ENCODE measurements at places on chromosomes 4 and X.

GRCh38 chr4:173530326-173531085 is 477 bp upstream of the HAND2 start:
- no peak for DNase-seq

GRCh38 chr4:25106363-25107151 is 53.7 kb downstream of the SEPSECS start:
- DNase-seq = no peak

GRCh38 chr4:15171725-15172124 is 169.4 kb downstream of the CPEB2 start:
- DNase-seq = no peak

GRCh38 chr4:100061835-100062234 is 111.8 kb upstream of the H2AZ1 start:
- DNase-seq = no peak

- no peak for DNase-seq
These were observed 29.7 kb downstream of the NR3C2 start for GRCh38 chr4:148412460-148412994.

DNA sequence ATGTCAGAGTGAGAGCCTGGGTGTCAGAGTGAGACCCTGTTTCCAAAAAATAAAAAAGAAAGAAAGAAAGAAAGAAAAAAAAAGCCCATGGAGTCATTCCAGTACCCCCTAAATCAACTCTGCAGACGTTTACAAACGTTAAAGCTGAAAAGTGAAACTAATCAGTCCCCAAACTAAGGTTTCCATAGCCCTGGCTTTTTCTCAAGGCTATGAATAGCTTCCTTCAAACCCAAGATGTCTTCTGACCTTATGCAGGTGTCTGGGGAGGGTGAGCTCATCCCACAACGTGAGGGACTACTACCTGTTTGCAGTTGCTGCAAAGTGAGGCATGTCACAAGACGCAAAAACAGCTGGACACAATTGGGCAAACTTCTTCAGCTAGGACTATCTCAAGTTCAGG is 144.0 kb downstream of the SH3KBP1 start:
- no peak for DNase-seq

- no peak for DNase-seq
These were observed 69.8 kb downstream of the FBXO8 start for GRCh38 chr4:174213731-174214100.

DNA sequence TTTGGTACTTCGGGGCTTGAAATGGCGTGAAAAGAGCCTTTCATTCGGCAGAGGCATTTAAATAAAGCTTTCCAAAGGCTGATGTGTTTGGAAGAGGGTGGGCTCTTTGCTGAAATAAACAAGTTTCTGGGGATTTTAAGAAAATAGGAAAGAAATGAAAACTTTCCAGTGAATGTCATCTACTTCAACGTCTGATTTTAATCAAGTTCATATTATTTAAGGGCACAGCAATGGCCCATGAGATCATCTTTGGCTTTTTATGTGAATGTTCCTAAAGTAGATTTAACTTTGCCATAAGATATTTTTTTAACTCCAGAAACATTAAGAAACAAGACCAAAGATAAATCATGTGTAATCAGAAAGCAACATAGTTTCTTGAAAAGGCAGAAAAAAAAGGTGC is 69.8 kb upstream of the TTC29 start:
- no peak for DNase-seq

DNA sequence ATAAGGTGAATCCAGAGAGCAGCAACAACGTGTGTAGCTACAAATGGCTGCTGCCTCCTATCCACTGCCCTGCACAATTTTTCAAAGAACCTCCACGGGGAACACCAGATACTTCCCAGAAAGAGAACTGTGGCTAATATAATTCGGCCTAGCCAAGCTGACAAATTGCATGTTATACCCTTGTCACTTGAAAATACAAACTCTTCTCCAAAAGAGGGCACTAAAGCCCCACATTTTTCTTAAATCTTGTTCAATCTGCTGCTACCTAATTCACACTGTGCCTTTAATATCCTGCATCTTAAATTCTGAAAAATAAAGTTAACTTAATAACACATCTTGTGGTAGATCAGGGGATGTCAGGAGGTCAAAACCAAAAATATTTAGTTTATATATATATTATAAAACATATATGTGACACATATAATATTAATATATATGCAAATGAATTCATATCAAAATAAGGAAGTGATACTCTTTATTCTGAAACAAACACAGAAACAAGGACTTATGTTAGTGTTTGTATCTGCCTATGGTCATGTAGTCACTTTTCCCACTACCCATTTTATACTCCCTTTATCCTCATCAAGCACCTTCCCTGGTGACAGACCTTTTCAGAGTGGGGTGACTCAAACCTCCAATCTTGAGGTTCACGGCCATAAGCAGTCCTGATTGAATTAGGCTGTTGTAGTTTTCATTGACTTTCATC is 24.1 kb downstream of the CT45A1 start:
- no peak for DNase-seq

- no peak for DNase-seq
These were observed 157.7 kb downstream of the AFAP1 start for GRCh38 chr4:7781993-7782392.

- DNase-seq = no peak
These were observed 65.3 kb upstream of the NDUFC1 start for GRCh38 chr4:139367421-139368090.

- no peak for DNase-seq
These were observed 268.7 kb upstream of the GK2 start for GRCh38 chr4:79676705-79677104.

DNA sequence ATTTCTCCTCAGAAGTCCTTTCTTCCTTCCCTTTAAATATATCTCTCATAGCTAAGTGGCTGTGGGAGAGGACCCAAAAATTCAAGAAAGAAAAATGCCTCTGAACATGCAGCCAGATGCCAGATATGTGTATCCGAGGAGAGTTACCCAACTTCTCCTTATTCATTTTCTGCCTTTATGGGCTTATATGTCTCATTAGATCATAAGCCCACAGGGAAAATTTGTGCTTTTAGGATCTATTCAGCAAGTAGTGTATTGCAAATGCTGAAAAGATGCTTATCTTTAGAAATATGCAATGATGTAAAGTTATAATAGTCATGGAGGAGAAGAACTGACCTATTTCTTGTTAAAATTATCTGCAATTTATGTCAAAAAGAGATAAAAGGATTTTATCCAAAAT is 371.8 kb upstream of the NOCT start:
- no peak for DNase-seq

DNA sequence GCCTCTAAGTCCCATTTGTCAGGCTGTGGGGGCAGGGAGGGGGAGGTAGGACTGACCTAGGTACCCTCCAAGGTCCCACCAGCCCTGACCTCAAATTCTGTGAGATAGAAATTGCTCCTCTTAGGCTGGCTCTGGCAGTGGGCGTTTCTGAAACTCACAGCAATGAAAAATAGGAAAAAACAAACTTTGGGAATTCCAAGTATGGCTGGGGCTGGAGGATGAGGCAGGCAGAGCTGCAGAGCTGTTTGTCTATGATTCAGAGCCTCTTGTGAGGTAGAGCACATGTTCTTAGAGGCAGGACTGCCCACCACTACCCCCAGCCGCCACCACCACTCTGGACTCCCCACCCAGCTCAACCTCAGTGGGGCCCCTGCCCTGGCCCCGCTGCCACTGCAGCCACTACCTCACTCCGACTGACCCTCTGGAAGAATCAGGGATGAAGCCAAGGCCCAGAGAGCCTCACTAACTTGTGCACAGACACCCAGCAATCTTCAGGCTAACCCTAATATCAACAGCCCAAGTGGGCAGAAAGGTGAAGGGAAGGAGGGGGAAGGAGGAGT is 98.2 kb downstream of the PJA1 start:
- DNase-seq = no peak

DNA sequence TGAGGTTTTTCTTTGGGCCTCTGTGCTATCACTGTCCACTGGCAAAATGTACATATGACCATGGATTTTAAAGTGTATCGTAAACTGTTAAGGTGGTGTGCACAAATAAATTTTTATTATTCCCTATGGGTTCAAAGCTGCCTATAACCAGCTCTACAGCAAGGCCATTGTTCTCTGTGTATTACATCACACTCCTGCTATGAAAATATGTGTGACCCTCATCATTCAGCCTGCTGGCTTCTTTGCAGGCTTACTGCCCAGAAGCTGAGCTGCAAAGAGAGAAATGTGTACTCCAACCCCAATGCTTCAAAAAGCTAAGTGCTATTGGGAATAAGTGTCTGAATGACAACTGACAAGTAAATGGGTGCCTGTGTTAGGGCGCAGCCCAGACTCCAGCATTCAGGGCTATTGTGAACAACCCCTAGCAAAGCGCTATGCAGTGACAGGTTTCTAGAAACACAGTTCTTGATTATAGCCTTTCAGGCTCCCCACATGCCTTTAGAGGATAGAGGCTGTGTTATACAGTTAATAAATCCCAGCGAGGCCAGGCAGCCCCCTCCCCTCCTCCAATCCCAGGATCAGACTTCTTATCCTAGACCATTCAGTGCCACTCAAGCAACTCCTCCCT is 220.4 kb upstream of the RADX start:
- DNase-seq = no peak

- no peak for DNase-seq
These were observed 33.8 kb upstream of the LRBA start for GRCh38 chr4:151048913-151049312.

DNA sequence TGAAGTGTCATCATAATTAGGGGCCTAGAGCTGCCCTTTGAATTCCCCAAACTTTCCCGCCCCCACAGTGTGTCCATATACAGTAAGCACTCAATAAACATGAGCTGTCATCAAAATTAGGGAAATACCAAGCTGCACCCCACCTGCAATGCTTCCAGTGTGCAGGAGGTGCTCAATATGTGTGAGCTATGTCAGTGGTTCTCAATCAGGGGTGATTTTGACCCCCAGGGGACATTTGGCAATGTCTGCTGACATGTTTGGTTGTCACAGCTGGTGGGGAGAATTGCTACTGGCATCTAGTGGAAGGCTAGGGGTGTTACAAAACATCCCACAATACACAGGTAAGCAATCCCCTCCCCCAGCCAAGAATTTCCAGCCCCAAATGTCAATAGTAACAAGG is 748 bp downstream of the CFP start:
- DNase-seq = no peak

- no peak for DNase-seq
These were observed 20.4 kb upstream of the ATXN3L start for GRCh38 chrX:13340182-13340791.

DNA sequence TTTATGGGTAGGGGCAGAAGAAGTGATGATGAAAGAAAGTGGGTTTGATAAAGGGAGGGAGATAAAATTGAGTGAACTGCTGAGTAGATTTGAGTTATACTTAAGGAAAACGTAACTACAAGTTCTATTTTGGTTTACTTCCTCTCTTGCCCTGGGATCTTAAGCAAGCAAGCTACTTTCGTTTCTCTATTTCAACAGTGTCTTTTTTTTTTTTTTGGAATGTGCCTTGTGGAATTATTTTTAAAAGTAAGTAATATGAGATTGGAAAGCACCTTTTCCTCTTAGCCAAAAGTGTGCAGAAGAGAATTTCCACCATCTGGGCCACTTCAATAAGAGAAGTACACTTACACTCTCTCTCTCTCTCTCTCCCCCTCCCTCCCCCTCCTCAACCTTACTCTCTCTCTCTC is 16.0 kb upstream of the C4orf36 start:
- DNase-seq = no peak

DNA sequence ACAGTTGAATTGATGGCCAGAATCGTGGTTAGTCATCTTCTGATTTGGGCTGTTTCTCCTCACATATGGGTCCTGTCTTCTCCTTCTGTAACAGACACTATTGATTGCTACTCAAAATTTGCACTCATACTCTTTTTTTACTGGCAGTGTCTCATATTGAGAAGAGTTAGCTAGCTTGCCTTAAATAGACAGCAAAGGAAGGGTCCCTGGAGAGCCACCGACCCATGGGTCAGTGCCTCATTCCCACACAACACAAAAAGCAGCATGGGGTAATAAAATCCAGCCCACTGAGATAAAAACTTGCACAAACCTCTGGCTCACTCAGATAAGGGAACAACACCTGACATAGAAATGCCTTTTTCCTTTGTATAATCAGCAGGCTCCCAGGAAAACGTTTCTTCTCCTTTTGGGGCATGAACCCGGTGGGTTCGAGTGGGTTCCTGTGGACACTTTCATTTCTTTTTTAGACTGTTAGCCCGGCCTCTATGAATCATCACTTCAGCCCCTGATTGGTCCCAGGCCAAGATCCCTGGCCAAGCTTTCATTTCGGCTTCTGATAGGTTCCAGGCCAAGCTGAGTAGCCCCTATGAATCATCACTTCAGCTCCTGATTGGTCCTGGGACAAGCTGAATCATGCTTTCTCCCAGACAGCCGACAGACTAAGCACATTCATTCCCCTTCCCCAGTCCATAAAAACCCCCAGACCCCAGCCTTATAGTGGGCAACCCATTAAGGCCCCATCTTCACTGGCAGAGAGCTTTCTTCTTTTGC is 408.1 kb downstream of the DCAF12L2 start:
- peak; percentile 29 for DNase-seq

DNA sequence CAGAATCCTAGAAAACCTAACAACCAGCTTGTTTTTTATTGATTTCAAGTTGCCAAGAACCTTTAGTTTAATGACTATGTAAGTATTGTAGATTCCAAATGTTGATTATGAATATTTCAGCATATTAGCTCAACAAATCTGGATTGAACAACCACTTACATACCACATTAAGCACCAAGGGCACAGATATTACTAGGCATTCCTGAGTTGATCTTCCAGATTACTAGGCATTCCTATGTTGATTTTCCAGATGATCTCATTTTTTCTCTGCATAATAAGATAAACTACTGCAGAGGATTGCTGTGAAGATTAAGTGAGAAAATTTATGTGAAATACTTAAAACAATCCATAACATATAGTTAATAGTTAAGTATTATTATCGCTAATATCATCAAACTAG is 17.4 kb upstream of the DCAF8L1 start:
- DNase-seq = no peak

DNA sequence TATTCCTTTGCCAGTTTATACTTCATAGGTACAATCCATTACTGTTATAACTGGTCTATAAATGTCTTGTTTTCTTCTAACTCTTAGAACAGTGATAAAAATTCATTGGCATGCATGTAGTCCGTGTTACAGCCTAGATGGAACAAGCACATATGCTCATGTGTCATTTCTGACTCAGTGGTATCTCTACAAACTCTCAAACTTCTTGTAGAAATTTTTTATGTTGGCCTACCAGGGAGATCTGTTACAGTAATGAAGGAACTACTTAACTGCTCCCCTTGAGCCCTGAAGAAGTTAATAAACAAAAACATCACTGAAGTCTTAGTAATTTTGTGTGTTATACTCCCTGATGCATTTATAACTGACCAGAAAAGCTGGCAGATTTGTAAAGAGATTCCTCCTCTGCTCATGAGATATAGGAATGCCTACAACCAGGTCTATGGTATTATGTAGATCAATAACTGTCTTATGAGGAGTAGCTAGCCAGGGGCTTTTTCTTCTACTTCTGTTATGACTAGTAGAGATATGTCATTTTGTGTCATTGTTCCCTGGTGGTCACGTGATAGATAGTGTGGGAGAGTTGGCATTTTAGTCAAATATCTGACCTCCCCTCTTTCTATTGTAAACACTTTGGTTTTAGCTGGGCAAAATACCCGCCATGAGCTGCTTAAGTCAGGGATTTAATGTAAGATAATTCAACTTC is 53.7 kb upstream of the FAAH2 start:
- DNase-seq = no peak
